Activated CD4-positive, alpha-beta T cell treated with anti-CD3 and anti-CD28 coated beads, Interleukin-2, amount 50 U/mL, for 24 hours (primary cell): ENCODE measurements at places on chromosomes 6 and 20.

DNA sequence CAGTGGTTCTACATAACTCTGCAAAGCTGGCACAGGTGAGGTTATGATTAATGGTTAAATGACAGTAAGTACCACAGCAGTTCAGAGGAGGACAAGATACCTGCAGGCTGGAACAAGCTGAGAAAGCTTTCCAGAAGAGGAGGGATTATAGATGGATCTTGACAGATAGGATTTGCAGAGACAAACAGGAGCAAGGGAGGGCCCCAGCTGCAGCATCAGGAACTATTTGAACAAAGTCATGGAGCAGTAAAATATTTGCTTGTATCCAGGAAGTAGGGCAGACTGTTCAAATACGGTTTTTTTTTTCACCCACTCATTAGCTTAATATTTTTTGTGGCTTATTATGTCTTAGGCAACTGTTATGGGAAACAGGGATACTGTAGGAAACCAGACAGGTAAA lies 144.4 kb upstream of the MAN1A1 start:
- no peak for DNase-seq

- no peak for DNase-seq
These were observed 499.0 kb upstream of the RNF217 start for GRCh38 chr6:124463271-124463670.

DNA sequence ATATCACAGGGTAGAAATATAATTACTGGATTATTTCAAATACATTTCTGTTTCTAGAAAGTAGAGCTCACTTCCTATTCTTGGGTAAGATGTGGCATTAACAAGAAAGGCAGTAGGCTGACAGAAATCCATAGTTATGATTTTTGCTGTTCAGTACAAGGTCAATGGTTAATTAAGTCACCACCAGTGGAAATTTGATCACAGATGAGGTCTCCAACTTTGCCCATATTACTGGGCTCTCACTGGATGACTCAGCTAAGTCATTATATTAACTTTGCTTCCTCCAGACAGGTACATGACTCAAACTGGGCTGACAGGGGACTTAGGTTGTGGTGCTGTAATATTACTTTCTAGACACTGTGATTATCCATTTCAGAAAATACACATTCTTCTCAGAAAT lies 212.4 kb downstream of the GRIK2 start:
- no peak for DNase-seq

GRCh38 chr20:1332749-1333300 lies 3.9 kb upstream of the SDCBP2 start:
- DNase-seq = no peak

- DNase-seq = no peak
These were observed 202.1 kb downstream of the NFATC2 start for GRCh38 chr20:51340451-51340840.

- DNase-seq = no peak
These were observed 36.5 kb downstream of the MYT1 start for GRCh38 chr20:64200740-64201139.

DNA sequence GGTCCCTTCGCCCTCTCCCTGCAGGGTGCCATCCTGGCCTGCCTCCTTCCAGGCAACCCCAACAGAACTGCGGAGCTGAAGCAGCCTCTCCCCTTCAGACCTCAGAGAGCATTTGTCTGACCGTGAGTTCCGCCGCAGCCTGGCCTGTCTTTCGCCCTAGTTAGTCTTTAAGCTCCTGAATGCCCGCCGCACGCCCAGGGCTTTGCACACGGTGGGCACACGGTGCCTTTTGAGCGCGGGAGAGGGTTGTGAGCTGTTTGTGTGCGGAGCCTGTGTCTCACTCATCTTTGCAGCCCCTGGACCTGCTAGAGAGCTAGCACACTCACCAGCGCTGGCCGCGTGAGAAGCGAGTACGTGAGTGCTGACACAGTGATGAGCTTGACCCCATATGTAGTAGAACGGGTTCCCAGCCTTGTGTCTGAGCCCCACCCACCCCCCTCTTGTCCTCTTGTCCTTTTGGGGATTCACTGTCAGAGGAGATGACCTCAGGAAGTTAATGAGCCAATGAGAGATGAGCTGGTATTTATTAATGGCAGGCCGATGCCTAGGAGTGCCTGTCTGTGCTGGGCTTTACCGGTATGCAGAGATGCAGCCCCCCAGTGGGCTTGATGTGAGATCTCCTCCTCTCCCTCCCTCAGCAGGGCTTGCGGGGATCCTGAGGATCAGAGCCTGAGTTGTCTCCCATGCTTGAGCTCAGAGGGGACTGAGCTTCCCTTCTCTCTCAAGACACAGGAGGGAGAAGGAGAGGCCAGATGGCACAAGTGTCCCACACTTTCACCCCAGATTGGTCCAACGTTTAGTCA lies 249.2 kb downstream of the FARS2 start:
- no peak for DNase-seq

- DNase-seq = no peak
These were observed 16.5 kb upstream of the BHLHE23 start for GRCh38 chr20:63023071-63023935.

DNA sequence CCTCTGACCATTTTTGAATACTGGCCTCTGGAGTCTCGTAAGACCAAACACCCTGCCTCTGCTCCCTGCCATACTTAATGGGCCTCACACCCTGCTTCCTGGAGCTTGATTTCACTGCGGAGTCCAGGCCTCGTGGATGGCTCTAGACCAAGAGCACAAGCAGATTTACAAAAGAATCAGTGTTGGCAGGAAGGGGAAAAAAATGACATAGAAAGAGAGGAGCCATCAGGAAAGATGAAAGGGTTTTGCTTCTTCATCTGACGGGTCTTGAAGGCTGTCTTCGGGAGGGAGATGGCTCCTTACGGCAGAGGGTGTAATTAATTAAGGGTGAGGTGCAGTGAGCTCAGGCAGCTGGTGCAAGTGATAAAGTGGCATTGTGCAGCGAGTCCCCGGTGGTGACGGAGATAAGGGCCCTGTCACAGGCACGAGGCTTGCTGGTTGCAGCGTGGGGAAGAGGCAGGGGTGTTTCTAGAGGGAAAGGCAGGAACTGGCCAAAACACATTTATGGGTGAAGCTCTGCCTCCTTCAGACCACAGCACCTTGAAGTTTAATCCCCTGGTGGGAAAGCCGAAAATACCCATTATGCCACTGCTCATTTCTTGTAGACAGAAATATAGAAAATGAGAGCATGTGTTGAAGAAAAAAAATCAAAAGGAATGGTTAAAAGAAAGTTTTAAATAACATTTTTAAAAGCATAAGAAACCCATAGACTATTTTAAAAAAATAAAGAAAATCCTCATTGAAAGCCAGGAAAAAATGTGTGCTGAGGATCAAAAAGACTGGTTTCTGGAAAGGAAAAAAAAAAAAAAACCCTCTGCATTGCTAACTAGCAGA lies 128.6 kb upstream of the LRFN2 start:
- no peak for DNase-seq

GRCh38 chr20:53579581-53580375 lies 13.9 kb downstream of the ZNF217 start:
- no peak for DNase-seq

- DNase-seq = no peak
These were observed 133.0 kb upstream of the FLRT3 start for GRCh38 chr20:14470231-14470899.

DNA sequence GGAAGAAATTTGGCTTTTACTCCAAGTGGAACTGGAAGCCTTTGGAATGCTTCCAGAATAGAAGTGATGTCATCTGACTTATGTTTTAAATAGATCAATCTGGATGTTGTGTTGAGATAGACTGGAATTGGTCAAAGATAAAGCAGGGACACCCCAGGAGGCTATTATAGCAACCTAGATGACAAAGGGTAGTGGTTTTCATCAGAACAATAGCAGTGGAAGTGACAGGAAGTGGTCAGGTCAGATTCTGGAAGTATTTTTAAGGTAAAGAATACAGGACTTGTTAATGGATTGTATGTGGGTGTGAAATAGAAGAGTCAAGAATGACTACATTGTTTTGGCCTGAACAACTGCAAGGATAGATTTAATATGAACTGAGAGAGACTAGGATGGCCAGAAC lies 191.4 kb downstream of the ADGRB3 start:
- DNase-seq = no peak

GRCh38 chr6:69729870-69730449 lies 66.8 kb downstream of the LMBRD1 start:
- no peak for DNase-seq

- DNase-seq = no peak
These were observed 123.3 kb downstream of the PXDC1 start for GRCh38 chr6:3627956-3628835.

GRCh38 chr20:2386516-2387179 lies 5.9 kb downstream of the TGM6 start:
- no peak for DNase-seq

- DNase-seq = no peak
These were observed 132.8 kb downstream of the EYA2 start for GRCh38 chr20:47027456-47027855.

- no peak for DNase-seq
These were observed 29.4 kb upstream of the BCKDHB start for GRCh38 chr6:80077067-80077466.

- no peak for DNase-seq
These were observed 1095.2 kb downstream of the GRIK2 start for GRCh38 chr6:102488729-102489128.

GRCh38 chr6:112202639-112203341 lies 51.6 kb downstream of the LAMA4 start:
- no peak for DNase-seq

GRCh38 chr6:140202964-140203515 lies 828.6 kb upstream of the CITED2 start:
- no peak for DNase-seq

- no peak for DNase-seq
These were observed 1.3 kb downstream of the PHACTR2 start for GRCh38 chr6:143679041-143679440.

DNA sequence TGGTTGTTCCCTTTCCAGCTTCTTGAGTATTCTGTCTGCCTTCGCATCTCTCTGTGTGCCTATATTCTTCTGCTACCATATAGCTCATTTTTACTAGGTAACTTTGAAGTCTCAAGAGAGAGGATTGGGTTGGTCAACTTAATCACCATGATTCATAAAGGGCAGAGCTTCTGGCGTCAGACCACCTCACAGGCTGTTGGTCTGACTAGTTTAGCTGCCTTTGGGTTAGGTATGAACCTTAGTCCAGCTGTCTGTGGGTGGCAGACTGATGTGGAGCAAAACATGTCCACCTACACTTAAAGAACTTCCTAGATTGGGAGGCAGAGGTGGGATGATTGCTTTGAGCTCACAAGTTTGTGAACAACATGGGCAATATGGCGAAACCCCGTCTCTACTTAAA lies 192.2 kb upstream of the SGK1 start:
- no peak for DNase-seq

- no peak for DNase-seq
These were observed 9.3 kb upstream of the LAMA5 start for GRCh38 chr20:62376112-62377063.

DNA sequence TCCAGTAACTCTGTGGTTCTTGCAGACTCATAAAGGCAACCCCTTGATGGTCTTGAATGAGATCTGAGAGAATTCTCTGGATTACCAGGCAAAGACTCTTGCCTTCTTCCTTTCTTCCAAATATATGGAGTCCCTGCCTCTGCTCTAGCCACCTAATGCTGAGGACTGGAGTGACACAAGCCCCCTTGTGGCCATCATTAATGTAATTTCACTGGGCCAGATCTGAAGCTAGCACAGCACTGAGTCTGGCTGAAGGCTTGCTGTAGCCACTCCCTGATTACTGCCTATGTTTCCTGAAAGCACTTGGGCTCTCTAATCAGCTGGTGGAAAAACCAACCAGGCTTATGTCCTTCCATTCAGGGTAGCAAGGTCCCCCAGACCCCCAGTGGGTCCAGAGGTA lies 559.3 kb upstream of the IRAK1BP1 start:
- DNase-seq = no peak

DNA sequence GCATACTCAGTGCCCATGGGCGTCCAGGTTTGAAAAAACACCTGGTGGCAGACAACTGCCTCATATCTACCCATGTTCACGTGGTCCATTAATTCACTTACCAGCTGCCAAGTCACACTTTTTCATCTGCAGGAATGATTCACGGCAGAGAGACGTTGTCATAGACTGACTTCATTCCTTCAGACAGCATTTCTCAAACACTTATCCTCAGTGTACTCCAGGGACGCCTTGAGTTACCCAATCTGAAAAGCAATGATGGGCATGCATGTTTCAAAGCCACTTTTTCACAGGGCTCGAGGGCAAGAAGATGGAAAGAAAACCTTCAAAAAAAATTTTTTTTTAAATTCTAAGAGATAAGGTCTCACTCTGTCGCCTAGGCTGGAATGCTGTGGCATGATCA lies 6.0 kb downstream of the MMP24OS start:
- no peak for DNase-seq

GRCh38 chr6:169848946-169849345 lies 97.5 kb downstream of the ERMARD start:
- no peak for DNase-seq

DNA sequence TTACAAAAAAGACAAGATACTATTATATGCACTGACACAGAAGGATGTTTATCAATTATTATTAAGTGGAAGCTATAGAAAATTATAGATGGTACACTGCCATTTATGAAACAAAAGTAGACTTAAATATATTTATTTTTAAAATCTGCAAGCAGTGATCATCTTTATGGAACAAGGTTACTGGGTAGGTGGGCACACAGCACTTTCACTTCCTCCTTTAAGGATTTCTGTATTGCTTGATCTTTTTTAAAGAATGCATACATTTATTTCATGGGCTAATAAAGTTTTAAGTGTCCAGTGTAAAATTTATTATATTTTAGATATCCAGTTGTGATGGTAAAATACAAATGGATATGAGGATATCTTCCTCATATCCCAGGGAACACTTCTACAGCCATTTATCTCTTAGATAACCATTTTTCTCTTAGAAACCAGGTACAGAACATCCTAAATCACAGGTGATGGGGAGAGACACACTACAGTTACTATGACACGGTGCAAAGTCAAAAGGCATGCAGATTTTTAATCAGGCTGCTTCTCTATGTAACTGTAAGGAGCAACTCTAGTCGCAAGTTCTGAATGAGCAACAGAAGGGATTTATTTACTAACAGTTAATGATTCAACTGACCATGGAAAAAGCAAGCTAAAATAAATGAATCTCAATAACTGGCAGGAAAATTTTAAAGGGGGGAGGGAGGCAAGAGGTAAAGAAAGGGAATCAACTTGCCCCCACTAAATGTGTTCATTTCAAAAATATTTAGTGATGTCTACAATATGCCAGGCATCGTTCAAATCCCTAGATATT lies 2.2 kb downstream of the FBXL4 start:
- no peak for DNase-seq

GRCh38 chr6:149852180-149852579 lies 12.0 kb downstream of the LRP11 start:
- no peak for DNase-seq

- DNase-seq = no peak
These were observed 81.5 kb downstream of the MYLK4 start for GRCh38 chr6:2669067-2669700.
